ENCODE measurements at places on chromosomes 16 and 17.

DNA sequence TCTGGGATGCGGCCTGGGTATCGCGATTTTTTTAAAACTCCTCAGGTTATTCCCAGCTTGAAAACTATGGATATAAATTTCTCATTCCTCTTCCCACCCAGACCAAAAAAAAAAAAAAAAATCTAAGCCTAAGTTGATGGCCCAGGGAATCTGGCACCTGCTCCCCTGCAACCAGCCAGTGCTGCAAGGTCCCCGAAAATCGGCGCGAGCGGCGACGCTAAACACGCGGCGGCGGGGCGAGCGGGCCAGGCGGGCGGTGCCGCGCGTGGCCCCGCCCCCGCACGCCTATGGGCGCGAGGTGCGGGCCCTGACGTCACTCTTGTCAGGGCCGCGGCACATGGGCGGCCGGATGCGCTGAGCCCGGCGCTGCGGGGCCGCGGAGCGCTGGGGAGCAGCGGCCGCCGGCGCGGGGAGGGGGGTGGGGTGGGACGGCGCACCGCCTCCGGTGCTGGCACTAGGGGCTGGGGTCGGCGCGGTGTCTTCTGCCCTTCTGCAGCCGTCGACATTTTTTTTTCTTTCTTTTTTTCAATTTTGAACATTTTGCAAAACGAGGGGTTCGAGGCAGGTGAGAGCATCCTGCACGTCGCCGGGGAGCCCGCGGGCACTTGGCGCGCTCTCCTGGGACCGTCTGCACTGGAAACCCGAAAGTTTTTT, at the start of gene HLF:
HLF (plus strand) TSS at position 316 of the 654 bp plus-strand sequence. CDS start 525 bp downstream, outside the sequence.
- peak; percentile 70 for DNase-seq

GRCh38 chr17:42342242-42343008, 45.8 kb downstream of the STAT3 start:
- DNase-seq = no peak

GRCh38 chr17:76445697-76446448, 7.1 kb downstream of the UBE2O start:
- DNase-seq = no peak

GRCh38 chr17:28324781-28325180, 5.8 kb downstream of the TMEM97 start:
- no peak for DNase-seq

DNA sequence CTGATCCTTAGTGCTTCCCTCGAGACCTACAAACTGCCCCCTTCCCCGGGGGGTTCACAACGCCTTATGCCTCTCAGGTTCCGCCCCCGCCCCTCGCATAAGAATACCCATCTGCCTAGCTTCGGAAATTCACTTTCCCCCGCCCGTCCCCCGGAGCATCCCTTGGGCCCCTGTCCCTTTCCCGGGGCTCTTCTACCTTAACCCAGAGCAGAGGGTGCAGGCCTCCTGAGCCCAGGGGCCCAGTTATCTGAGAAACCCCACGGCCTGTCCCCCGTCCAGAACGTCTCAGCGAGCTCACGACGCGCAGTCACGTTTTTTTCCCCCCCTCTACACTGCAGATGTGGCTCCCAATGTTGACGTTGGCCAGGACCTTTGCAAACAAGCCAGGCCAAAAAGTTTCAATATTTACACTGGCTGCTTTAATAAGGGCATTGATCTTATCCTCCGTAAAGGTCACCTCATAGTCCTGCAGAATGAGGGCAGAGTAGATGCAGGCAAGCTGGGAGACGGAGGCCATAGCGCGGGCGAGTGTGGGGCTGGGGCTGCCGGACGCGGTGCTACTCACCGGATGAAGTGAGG, 1.4 kb upstream of the NBR1 start:
- no peak for DNase-seq

GRCh38 chr16:27549464-27549745, 308 bp downstream of the GTF3C1 start:
- no peak for DNase-seq

GRCh38 chr16:79691007-79691406, 90.5 kb upstream of the MAF start:
- no peak for DNase-seq

- no peak for DNase-seq
Observed at GRCh38 chr16:53504665-53505064, 1.7 kb upstream of the AKTIP start.

DNA sequence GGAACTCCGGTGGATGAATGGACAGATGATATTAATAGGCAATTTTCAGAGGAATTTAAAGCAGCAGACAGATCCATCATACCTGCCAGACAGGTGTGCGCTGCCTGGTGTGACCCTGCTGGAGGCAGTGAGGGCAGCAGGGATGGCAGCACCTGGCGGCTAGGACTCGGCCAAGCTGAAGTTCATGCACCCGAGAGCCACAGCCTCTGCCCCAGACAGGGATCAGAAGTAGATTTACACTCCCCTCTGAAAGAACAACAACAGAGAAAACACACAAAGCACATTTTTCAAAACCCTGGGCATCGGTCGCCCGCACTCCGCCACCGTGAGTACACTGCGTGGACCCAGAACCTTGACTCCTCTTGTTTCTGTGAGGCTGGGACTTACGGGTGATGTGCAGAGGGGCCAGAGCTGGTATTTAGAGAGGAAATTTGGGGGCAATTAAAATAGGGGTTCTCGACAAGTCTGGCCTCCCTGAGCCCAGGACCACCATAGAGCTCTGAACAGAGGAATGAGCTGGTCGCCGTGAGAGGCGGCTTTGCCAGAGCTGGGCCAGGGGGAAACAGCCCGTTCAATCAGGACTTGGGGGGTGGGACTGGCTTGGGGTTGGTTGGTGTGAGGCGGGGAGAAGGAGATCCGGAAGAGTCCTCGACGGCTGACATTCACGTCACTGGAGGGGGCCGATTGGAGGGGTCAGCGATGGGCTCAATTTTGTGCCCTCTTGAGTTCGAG, 101.0 kb downstream of the METRNL start:
- no peak for DNase-seq

GRCh38 chr17:17580662-17581470, 10.6 kb downstream of the PEMT start:
- no peak for DNase-seq

DNA sequence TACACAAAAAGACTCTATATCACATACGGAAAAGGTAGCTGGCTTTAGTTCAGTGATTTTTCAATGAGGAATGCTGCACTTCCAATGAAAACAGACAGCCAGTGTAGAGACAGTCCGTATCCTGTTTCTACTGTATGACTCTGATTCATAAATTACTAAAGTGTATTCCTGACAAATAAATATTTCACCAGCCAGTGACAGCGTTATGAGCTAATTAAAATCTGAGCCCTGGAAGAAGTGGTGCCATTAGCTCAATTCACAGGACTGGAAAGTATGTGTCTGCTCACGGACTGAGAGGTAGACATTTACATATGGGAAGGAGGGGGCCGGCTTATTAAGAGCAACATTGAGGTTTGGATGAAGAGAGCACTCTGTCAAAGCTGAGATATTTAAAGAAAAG, 207.9 kb upstream of the RBFOX1 start:
- no peak for DNase-seq

DNA sequence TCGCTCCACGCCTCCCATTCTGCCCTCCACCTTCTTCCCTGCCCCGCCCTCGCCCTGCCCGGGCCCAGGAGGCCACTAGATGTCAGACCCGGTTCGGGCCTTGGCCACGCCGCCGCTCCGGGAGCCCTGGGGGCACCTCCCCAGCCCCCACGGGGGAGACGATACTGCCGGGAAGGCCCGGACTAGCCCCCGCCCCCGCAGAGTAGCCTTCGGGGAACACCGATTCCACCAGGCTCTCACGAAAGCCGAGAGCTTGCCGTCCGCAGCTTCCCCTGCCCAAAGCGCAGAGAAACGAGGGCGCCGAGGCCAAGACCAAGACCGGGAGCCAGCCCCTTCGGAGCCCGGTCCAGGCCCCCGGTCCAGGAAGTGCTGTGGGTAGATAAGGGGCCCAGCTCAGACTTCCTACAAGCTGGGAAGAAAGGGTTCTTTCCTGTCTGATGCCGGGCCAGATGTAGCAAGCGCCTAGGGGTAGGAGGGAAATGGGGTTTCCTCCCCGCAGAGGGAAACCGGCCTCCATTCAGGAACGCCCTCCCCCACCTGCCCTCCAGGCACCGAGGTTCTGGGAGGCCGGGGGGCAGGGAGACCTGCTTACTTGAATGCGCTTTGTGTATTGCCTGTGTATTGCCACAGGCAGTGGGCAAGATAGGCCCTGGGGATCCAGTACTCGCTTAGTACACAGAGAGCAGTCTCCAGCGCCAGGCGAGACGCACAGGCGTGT, 806 bp upstream of the CYB561 start:
- DNase-seq = peak; percentile 41

DNA sequence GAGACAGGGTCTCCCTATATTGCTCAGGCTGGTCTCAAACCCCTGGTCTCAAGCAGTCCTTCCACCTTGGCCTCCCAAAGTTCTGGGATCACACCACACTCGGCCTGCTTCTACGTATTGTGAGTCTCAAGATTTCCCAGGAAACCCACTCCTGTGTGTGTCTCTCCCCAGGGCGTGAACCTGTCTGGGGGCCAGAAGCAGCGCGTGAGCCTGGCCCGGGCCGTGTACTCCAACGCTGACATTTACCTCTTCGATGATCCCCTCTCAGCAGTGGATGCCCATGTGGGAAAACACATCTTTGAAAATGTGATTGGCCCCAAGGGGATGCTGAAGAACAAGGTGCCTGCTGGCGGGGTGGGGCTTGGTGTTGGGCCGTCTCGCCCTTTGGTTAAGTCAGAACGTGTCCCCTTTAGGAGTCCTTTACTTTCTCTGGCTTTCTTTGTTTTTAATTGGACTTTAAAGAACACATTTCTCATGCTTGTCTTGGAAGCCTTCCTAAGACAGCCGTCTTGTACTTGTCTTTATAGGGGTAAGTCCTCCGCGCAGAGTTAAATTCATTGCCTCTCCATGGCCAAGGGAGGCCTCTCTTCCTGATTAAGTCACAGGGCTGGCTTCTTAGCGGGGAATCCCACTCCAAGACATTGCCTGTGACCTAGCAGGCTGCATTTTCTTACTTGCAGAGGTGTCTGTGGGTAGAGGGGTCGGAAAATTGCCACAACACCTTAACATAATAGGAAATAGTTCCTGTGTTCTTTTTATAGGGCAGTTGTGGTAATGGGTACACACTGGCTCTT, 136.4 kb downstream of the ABCC6 start:
- DNase-seq = no peak

Data from T-helper 9 cell (primary cell).